Fibroblast of skin of abdomen (primary cell): ENCODE measurements at places on chromosomes 3 and 15.

DNA sequence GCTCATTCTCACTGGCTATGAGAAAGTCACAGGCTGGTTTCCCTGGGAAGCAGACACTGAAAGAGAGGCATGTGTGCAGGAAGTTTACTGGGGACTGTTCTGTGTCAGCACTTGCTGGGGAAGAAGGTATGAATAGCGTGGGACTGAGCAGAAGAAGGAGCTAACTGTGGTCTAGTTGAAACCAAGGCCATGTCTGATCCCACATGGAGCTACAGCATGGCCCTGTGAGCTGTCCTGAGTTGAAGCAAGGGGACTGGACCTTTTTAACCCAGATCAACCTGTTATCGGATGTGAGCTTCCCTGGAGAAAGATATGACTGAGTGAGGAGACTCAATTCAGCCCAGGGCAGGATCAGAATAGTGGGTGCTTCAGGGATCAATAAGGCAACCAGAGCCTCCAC lies 53.7 kb downstream of the DCLK3 start:
- DNase-seq: no peak

GRCh38 chr3:17074559-17074958 lies 189.8 kb downstream of the PLCL2 start:
- DNase-seq: no peak

GRCh38 chr15:80241508-80241907 lies 10.5 kb downstream of the CTXND1 start:
- no peak for DNase-seq

DNA sequence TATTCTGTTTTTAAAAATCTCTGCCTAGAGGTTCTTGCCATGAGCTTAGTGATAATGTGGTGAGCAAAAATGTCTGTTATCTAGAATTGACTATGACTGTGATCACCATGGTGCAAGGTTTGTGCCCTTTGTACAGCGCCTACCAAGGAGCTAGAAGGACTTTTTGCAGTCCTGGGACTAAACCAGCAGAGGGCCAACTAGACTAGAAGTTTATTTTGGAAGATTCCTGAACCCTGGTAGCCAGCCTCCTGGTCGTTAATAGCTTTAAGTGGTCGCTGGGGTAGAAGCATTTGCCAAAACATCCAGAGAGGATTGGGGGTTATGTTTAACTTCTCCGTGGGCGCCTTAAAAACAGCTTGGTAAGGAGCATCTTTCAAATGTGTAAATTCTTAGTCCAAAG lies 7.8 kb downstream of the SCG5 start:
- peak; percentile 36 for DNase-seq

GRCh38 chr3:82376883-82377282 lies 615.4 kb upstream of the GBE1 start:
- no peak for DNase-seq
